Muscle of arm (tissue), 14 donors: ENCODE measurements at places on chromosomes 1 and 21. TPM values are rescaled to one million over a fixed set of nuclear protein-coding genes. Genes with fewer than 3 reads are reported as not detected.

Gene RHOU
- polyA plus RNA-seq, result 19.6 TPM

Gene PLD5
- 1.4 TPM for polyA plus RNA-seq

Gene ITLN2
- polyA plus RNA-seq, result not detected

Gene PFDN2
- 51.9 TPM for polyA plus RNA-seq

DNA sequence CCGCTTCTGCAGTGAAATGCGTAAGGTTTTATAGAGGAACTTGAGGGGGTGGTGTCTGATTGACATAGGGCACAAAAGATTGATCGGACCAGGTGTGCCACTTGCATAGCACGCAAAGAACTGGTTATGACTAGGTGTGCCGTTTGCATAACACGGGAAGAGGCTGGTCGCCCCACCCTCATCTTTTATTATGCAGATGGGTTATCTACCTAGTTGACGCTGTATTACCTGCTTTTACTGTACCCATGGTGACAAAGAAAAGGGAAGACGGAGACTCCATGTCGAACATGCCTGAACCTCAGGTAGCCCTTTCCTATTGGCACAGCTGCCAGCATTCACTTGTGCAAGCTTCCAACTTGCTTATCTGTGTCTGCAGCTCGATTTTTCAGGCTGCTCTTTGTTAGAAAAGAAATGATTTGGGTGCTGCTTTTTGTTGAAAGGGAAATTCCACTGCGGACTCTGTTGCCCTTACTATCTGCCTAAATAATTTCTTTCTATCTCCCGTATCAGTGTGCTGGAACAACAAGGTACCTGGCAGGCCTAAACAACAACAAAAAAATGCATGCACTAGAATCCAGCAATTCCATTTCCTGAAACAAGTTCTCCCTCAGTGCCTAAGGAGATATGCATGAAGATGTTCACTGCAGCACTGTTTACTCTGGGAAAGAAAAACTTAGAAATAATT lies 194.4 kb upstream of the KAZN start:
- DNase-seq, result no peak

GRCh38 chr1:212139526-212140135 lies 104.1 kb downstream of the DTL start:
- DNase-seq, result no peak
